ENCODE measurements at places on chromosomes 16 and 17. TPM values are rescaled to one million over a fixed set of nuclear protein-coding genes. Genes with fewer than 3 reads are reported as not detected.

The CACNG1 gene
- total RNA-seq = not detected

The IGF2BP1 gene
- total RNA-seq = 11.9 TPM

The PRRT2 gene
- total RNA-seq = 0.90 TPM

The KCNJ16 gene
- total RNA-seq = not detected

The CDR2L gene
- 5.6 TPM for total RNA-seq

The C16orf95 gene
- 1.9 TPM for total RNA-seq

The KRTAP2-3 gene
- total RNA-seq = 1.4 TPM

The TMEM219 gene
- 47.0 TPM for total RNA-seq

The EVPLL gene
- not detected for total RNA-seq

The CES4A gene
- 0.83 TPM for total RNA-seq

The BCL6B gene
- total RNA-seq = not detected

The NATD1 gene
- 0.90 TPM for total RNA-seq

The DHRS7C gene
- total RNA-seq = not detected

The SULT1A3 gene
- 0.18 TPM for total RNA-seq

The CALB2 gene
- total RNA-seq = not detected

The SLC12A4 gene
- 36.4 TPM for total RNA-seq

The WNT3 gene
- 0.72 TPM for total RNA-seq

The CTNS gene
- total RNA-seq = 4.7 TPM

The CHST4 gene
- total RNA-seq = under 0.01 TPM

The LRRC36 gene
- total RNA-seq = not detected

The MLYCD gene
- 2.7 TPM for total RNA-seq

The ZNF205 gene
- total RNA-seq = 8.2 TPM

The SPN gene
- total RNA-seq = not detected

The KRTAP16-1 gene
- not detected for total RNA-seq

The SPATA22 gene
- 0.28 TPM for total RNA-seq

The CSH1 gene
- not detected for total RNA-seq

The CLEC18C gene
- total RNA-seq = not detected

Measured in IMR-90 (cell line).